ENCODE measurements at places on chromosomes 1 and 21.

GRCh38 chr1:84845357-84845756 is 47.6 kb downstream of the LPAR3 start:
- no peak for DNase-seq

- DNase-seq = no peak
Observed at GRCh38 chr1:246159279-246160227, 347.5 kb downstream of the SMYD3 start.

- DNase-seq = no peak
Observed at GRCh38 chr21:18041012-18041411, 203.6 kb upstream of the CHODL start.

DNA sequence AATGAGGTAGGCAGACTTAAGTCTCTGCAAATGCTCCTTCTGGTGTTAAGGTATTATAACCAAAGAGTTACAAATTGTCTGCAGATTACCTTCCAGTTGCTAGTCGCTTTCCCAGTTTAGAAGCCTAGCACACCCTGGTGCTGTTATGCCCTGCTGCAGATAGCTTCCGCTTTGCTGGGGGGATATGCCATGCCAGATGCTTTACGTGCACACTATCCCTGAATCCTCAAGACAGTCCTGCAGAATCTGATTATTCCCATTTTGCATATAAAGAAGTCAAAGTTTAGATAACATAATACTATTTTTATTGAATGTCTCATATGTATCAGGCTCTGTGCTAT is 166.5 kb downstream of the DHRS3 start:
- no peak for DNase-seq

GRCh38 chr1:173206816-173207568 is at the start of gene TNFSF4:
Gene TNFSF4, minus strand, starts transcription at chr1:173207331. Its CDS starts 155 bp downstream, at chr1:173207176.
- peak; percentile 43 for DNase-seq

DNA sequence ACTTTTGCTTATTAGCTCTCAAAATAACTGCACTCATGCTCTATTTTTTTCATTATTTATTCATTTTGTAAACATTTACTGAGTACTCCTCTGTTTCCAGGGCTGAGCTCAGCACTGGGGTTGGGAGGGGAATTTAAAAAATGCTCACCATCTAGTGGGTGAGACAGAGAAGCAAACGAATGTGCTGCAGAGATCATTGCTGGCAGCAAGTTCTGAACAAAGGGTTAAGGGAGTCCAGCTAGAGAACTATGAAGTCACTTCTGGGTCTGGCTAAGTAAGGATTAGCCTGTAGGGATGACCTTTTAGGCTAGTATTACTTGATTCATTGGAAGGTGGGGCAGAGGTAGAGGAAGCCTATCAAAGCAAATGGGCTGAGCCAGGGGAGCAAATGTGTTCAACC is 99.1 kb upstream of the ZNF644 start:
- no peak for DNase-seq
